ENCODE measurements at places on chromosomes 5 and 9. TPM values are rescaled to one million over a fixed set of nuclear protein-coding genes. Genes with fewer than 3 reads are reported as not detected.

DNA sequence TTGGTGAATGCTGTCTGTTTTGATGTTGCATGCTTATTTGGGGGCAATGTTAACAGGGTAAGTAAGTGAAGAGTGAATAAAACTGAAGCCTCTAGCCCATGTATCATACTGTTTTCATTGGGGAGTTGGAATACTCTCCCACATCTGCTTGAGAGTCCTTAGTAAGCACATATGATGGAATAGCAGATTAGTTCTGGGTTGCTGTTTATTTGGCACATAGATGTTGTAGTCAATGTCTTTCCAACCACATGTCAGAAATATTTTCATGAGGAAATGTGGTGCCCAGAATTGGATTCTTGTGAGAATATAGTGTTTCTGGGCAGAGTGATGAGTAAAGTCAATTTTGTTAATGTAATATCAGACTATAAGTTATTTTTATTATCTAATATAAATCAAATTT lies 611.7 kb upstream of the FTMT start:
- no peak overlapping the region for H3K4me3 ChIP-seq
- H3K4me1 ChIP-seq = no peaks in the 10 kb centered on the region
- no peaks in the 10 kb centered on the region for H3K27me3 ChIP-seq
- no peaks in the 10 kb centered on the region for H3K36me3 ChIP-seq
- no peak overlapping the region for H3K27ac ChIP-seq

- no peaks in the 10 kb centered on the region for H3K36me3 ChIP-seq
- peaks cover 26% of the 10 kb centered on the region for H3K27me3 ChIP-seq
- no peak for DNase-seq
- peaks cover 23% of the 10 kb centered on the region for H3K4me1 ChIP-seq
- no peak overlapping the region for H3K4me3 ChIP-seq
These were observed 248.5 kb upstream of the IRX4 start for GRCh38 chr5:2131196-2131595.

The HTR1A gene
- total RNA-seq = 0.90 TPM

DNA sequence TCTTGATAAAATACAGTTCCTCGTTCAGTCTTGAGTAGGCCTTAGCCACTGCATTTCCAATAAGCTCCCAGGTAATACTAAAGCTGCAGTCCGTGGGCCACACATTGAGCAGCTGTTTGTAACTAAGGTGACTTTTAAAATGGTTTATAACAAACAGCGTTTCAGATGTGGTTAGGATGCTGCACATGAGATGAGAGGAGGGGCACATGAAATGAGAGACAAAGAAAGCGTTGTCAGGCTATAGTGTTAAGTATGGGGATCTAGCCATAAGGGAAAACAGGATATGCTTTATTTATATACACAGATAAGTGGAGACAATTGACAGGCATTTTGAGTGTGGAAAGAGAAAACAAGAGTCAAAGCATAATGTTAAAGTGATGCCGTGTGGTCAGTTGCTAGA lies 89.9 kb downstream of the PAM start:
- H3K36me3 ChIP-seq = no peaks in the 10 kb centered on the region
- no peak for DNase-seq
- H3K27ac ChIP-seq = no peak overlapping the region
- H3K4me3 ChIP-seq = no peak overlapping the region
- H3K4me1 ChIP-seq = no peaks in the 10 kb centered on the region

The ADAMTSL1 gene
- 6.0 TPM for total RNA-seq

DNA sequence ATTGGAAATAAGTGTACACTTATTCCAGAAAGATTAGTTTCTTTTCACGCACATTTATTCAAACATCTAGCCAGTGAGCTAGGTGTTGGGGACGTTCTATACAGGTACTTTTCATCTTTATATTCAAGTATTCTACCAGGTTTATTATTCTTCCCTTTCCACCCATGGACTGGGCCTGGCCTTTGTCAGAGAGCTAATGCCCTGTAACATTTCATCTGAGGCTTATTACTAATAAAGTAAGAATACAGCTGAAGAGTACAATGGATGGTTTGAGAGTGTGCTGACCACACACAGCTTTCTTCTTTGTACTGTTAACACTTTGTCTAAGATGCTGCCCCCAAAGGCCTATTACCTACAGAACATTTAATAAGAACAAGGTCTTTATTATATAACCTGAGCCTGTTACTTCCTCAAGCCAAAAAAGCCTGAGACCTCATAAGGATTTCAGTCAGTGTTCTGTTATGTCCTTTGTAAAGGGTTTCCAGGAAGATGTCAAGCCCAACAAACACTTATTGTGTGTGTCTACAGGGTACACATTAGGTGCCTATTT lies 93.5 kb downstream of the ZNF608 start:
- H3K27me3 ChIP-seq = no peaks in the 10 kb centered on the region
- DNase-seq = no peak

DNA sequence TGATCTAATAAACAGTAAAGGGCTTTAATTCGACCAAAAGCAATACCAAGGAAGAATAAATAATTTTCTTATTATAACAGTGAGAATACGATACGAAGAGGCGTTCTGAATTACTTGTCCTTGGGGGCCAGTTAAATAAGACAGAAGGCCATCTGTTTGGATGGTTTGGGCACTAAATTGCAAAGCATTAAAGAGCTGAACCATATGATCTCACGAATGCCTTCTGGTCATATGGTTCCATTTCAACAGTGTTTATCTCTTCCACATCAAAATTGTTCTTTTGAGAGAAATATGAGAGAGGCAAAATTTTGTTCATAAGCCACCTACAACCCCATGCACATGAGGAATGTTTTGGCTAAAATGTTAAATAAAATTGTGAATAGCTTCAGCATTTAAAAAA lies 605.4 kb downstream of the PTPRD start:
- H3K4me1 ChIP-seq = peaks cover 5% of the 10 kb centered on the region
- DNase-seq = no peak
- H3K27me3 ChIP-seq = no peaks in the 10 kb centered on the region
- no peaks in the 10 kb centered on the region for H3K36me3 ChIP-seq
- H3K27ac ChIP-seq = no peak overlapping the region
- no peak overlapping the region for H3K4me3 ChIP-seq

DNA sequence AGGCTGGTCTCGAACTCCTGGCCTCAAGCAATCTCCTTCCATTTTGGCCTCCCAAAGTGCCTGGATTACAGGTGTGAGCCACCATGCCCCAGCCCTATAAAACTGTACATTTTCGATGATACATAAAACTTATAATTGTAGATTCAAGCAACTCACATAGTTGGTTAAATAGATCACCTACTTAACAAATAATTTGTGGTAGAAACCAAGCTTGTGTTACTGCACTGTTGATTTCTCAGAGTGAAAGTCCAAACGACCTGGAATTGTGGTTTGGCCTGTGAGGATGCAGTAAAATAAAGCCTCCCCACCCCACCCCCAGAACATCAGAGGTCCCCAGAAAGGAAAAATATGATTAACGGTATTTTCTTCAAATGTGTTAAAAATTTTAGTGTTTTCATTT lies 92.7 kb downstream of the TRIO start:
- H3K36me3 ChIP-seq = no peaks in the 10 kb centered on the region
- no peak overlapping the region for H3K27ac ChIP-seq
- peaks cover 48% of the 10 kb centered on the region for H3K4me1 ChIP-seq
- no peaks in the 10 kb centered on the region for H3K27me3 ChIP-seq
- DNase-seq = no peak
- H3K4me3 ChIP-seq = no peak overlapping the region

DNA sequence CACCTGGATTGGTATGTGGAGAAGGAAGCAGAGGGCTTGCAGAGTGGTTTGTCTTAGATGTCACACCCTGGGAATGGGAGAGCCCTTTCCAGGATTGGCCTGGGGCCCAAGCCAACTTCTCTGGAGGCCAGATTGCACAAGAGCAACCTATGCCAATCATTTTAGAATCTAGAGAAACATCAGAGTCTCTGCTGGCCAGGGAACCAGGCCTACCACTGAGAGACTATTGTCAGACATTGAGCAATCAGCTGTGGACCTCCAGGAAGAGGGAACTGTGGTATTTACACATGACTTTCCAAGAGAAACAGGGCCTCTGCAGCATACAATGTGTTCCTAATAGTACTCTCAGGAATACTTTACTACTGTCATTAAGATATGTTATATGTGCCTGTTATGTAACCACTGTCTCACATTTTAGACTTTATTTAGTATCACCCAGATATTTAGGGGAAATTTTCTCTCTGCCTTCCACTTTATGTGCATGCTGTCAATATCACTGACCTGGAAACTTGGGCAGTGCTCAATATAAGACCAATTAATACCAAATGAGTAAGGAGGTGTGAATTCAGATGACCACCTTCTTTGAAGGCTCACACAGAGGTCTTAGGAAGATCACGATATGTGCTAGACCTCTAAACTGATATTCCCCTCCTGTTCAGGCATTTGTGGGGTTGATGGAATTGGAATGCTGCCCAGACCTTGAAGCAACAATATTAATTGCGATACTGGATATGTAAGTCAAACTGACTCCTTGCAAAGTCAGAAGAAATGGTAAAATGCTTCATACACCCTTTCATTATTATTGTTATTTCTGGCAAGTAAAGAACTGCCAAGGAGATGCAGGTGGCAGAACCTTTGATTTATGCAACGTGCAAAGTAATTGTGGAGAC lies 20.5 kb upstream of the CCL28 start:
- DNase-seq = no peak
- no peak overlapping the region for H3K27ac ChIP-seq
- peaks cover 7% of the 10 kb centered on the region for H3K4me1 ChIP-seq
- H3K4me3 ChIP-seq = no peak overlapping the region
- H3K36me3 ChIP-seq = no peaks in the 10 kb centered on the region
- no peaks in the 10 kb centered on the region for H3K27me3 ChIP-seq

The DIRAS2 gene
- total RNA-seq = 2.0 TPM
